ENCODE measurements at places on chromosomes 11 and 22.

DNA sequence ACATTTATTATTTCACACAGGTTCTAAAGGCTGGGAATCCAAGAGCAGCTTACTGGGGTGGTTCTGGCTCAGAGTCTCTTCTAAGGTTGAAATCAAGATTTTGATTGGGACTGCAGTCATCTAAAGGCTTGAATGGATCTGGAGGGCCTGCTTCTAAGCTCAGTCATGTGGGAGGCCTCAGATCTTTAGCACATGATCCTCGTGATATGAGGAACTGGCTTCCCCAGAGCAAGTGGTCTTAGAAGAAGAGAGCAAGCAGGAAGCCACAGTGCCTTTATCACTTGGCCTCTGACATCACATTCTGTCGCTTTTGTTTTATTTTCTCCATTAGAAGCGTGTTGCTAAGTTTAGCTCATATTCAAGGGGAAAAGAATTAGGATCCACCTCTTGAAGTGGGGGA lies 88.9 kb downstream of the ARFGAP2 start:
- DNase-seq = no peak

GRCh38 chr11:1200611-1201191 lies 22.2 kb upstream of the MUC5B start:
- DNase-seq = no peak

DNA sequence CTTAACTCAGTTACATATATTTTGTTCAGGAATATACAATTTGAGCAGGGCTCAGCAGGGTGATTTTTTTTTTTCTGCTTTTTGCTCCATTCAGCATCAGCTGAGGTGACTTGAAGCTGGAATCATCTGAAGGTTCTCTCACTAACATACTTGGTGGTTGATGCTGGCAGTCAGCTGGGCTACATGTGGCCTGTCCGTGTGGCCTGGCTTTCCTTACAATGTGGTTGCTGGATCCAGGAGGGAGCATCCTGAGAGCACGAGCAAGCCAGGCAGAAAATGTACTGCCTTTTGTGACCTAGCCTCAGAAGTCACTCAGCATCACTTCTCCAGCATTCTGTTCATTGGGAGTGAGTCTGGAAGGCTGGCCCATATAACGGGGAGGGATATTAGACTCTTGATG lies 151.6 kb upstream of the E2F8 start:
- DNase-seq = no peak

- DNase-seq = no peak
Measured at GRCh38 chr11:46711303-46711702, 7.7 kb upstream of the F2 start.

DNA sequence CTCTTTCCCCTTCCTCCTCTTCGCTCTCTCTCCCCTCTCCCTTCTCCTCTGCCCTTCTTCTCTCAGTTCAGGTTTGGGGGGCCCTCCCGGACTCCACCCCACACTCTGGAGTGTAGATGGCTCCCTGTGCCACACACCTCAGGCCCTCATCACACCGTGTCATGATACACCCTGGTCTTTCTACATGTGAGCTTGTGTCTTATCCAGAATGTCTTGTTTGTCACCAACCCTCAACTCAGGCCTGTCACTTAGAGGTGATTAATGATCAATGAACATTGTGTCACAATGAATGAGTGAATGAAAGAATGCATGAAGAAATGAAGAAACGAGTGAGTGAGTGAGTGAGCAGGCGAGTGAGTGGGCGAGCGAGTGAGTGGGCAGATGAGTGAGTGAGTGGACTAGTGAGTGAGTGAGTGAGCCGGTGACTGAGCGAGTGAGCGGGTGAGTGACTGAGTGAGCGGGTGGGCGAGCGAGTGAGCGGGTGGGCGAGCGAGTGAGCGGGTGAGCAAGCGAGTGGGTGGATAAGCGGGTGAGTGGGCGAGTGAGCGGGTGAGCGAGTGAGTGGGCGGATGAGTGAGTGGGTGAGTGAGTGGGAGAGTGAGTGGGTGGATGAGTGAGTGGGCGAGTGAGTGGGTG lies 33.8 kb downstream of the CAPN1 start:
- DNase-seq = peak; percentile 29

- peak; percentile 60 for DNase-seq
Measured at GRCh38 chr11:43582024-43582862, 98.3 kb upstream of the HSD17B12 start.

DNA sequence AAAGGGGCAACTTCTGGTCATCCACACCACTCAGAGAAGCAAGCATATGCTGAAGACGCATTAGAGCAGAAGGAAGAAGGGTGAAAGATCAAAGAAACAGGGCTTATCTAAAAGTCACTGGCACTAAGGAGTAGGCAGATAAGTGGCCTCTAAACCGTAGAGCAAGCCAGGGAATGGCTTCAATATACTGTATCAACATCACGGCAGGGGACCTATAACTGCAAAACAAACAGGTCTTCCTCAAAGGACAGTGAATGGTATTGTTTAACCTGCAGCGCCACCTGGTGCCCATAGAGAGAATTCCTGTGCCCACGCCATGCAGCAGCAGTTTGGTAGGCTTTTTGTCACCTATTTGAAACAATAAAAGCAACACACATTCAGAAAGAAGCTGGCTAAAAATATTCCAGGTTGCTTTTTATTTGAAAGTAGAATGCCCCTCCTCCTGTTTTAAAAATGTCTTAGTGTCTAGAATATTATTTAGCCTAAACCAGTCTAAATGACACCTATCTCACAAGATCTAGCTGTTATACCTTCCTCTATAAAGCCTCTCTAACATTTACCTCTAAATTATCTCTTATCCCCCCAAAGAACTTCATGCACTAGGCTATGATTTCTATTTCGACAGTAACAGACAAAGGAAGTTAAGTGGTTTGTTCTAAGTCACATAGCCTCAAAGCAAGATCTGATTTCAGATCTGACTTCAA lies 21.8 kb downstream of the SNX19 start:
- DNase-seq = peak; percentile 91

DNA sequence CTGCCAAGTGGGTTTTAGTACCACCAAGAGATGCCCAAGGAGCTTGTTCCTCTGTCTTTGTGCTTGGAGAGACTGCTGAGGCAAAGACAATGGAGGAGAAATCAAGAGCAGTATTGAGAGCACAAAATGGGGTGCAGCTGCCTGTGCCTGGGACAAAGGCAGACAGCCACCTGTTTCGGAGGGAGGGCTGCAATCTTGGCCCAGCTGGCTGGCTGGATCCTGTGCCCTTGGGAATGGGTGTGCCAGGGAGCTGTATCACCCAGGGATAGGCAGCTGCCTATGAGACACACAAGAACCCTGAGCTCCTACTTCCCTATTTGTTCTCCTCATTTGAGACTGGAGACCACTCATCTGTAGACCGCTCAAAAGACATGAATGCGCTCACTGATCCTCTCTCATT lies 23.3 kb upstream of the CHRM4 start:
- DNase-seq = no peak

DNA sequence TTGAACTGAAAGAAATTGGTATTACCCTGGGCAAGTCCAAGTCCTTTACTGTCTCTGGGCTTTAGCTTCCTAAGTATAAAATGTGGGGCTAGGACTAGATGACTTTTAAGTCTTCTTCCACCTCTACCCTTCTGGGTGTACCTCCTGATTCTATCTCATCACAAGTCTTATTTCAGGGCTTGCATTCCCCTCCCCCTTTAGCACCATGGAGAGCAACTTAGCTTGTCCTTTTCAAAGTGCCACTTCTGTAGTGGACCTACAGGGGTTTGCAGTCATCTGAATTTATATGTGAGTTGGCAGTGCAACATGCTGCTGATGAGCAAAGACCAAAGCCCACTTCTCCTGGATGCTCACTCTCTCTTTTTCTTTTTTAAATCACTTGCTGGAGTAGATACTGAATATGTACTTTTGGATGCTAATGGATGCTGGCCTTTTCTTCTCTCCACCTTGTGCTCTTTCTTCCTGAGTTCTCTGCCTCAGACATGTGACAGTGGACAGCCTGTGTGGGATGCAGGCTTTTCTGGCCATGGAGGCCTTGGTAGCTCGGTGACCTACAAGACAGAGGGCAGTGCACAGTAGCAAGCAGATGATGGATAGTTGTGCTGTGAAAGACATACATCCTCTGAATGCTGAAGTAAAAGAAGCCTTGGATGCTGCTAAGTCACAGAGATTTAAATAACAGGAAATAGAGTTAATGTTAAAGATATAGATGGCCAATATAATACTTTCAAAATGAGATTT lies 185.0 kb downstream of the NELL1 start:
- peak; percentile 67 for DNase-seq
